ENCODE measurements at places on chromosomes 16 and 17.
A peak's percentile ranks its signal among the peaks of the same experiment; 100 is the strongest.

DNA sequence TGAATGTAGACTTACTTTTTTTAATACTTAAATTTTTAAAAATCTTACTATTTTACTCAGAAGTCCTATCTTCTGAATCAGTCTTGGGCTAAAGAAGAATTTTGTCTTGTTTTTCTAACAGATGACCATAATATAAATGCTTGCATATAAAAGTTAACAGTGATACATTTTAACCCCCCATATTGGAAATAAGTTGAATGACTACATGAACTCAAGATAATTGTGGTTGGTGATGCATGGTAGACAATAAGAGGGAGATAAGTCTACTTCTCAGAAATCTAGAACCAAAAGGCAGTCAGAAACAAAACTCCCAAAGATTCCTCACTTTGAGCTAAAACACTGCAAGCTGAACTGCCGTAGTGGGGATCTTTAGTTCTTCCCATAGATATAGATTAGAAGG lies 868.4 kb upstream of the SOX9 start:
- DNase-seq: no peak

DNA sequence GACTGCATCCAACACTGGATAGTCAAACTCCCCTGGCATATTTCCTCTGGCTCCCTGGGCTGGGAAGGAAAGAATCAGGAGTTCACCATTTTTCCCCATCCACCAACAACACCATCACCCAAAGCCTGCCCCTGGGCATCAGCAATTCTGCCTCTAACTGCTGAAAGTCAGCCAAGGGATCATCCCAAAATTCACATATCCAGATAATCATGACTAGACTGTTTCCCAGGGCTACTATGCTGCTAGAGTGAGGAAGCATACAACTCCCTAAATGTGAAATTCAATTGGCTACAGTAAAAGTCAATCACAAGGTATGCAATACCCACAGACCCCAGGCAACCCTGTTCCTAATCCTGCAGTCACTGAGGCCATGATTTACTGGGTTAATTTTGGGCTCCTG lies 230.6 kb downstream of the C16orf95 start:
- DNase-seq: no peak

DNA sequence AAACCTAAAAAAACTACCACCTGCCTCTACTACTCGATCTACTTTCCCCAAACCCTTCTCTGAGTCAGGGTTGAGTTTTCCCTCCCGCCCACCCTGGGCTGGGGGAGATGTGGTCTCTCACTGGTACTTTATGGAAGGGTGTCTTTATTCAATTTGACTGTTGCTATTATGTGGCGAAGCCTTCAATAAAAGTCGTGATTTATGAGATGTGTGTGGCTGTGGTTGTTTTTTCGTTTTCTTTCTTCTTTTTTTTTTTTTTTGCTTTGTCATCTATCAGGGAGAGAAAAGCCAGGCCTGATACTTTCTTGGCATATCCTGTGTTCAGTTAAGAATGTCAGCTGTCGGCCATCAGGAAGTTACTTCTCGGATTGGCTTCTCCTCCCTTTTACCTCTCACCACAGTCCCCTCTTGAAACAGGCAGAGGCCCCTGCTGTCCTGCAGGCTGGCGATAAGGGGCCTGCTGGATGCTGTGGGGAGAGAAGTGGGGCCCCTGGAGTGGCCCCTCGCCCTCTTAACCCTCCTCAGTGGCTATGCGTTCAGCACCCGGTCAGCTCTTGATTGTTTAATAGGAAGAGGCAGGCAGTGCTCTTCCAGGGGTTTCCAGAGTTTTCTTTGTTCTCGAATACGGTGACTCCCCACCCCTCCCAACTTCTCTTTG lies 123.0 kb downstream of the MSI2 start:
- no peak for DNase-seq

GRCh38 chr17:74356646-74357465 lies 4.8 kb downstream of the BTBD17 start:
- DNase-seq: peak; percentile 21

- peak; percentile 83 for DNase-seq
These were observed 182 bp upstream of the SPECC1 start for GRCh38 chr17:20009052-20009301.

GRCh38 chr16:64305663-64306062 lies 816.2 kb downstream of the CDH11 start:
- DNase-seq: no peak

- DNase-seq: peak; percentile 60
These were observed 118.0 kb upstream of the ZNF469 start for GRCh38 chr16:88264641-88265285.

- no peak for DNase-seq
These were observed 44.6 kb downstream of the VPS35L start for GRCh38 chr16:19599968-19600716.

DNA sequence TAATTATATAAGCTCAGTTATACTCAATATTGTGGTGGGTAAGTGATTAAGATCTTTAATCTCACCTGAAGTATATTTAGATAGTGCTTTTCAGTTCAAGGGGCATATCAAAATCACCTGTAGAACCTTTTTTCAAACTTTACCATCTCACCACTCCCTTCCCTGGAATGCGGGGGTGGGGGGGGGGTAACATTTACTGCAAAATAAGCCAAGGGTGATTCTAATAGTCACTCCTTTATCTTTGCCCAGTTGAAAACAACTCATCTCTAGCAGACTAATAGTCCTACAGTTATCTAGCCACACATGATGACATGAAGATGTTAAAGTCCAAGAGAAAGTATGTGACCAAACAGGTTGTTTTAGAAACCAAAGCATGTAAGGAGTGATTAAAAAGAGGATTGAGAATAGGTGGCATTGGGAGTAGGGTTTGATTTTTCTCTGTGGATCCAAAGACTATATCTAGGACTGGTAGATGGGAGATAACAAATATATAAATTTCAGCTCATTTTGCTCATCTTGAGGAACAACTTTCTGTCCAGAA lies 21.5 kb downstream of the LPCAT2 start:
- DNase-seq: no peak
